ENCODE measurements at places on chromosomes 7 and 10.

DNA sequence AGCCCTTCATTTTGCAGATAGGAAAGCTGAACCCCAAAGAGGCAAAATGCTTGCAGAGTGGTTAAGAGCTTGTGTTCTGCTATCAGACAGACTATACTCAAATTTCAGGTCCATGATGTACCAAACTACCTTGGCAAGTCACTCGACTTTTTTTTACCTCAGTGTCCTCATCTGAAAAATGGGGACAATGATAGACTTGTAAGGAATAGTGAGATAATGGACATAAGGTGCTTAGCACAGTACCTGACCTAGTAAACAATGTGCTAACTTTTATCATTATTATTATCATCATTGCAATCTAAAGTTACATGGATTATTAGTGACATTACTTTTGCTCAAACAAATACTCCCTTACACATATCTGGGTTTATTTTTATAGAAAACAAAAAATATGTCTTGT lies 79.4 kb upstream of the ARID5B start:
- DNase-seq, result no peak

GRCh38 chr10:3758491-3758970 lies 26.5 kb downstream of the KLF6 start:
- no peak for DNase-seq

DNA sequence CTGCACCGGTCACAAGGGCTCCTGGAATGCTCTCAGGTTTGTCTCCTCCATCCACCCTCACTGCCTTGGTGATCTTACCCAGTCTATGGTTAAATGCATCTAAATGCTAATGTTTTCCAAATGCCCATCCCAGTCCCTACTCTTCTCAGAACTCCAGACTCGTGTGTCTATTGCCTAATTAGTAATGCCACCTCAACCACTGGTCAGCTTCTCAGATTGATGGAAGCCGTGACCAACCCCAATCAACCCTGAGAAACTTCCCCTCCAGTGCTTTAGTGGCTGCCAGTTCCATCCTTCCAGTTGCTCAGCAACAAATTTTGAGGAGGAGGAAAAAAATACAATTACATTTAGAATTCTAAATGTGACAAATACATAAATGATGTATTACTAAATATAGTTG lies 18.6 kb downstream of the NUDCD3 start:
- DNase-seq, result no peak

DNA sequence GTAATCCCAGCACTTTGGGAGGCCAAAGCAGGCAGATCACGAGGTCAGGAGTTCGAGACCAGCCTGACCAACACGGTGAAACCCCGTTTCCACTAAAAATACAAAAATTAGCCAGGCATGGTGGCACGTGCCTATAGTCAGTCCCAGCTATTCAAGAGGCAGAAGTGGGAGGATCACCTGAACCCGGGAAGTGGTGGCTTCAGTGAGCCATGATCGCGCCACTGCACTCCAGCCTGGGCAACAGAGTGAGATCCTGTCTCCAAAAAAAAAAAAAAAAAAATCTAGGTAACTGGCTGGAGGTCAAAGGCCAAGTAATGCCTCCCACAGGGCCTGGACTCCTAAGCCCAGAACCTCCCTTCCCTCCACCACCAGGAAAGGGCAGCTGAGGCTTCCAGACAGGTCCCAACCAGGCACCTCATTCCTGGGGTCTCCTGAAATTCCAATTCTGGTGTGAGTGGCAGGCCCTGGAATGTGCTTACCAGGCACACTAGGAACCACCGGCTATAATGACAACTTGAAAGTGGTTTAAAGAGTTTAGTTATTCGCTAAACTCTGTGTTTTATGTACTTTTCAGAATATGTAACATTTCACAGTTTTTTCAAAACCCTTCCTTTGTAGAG lies 86.9 kb upstream of the TNRC18 start:
- no peak for DNase-seq

DNA sequence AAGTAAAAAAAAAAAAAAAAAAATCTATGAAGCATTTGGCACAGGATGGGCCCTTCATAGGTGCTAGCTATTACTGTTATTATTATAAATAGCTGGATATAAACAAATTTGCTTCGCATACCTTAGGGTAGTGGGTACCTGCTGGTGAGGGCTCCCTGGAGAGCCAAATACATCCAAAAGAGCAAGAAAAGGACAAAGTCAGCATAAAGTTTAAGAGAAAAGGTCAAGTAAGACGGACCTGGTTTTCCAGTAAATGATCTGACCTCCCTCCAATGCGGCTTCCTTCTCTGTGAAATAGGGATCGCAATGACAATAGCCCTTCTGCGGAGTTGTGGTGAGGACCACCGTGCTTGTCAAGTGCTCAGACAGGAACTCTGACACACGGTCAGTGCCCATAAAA lies 214.5 kb downstream of the SNX10 start:
- no peak for DNase-seq

- DNase-seq, result no peak
Observed at GRCh38 chr10:10892290-10892875, 125.3 kb upstream of the CELF2 start.

DNA sequence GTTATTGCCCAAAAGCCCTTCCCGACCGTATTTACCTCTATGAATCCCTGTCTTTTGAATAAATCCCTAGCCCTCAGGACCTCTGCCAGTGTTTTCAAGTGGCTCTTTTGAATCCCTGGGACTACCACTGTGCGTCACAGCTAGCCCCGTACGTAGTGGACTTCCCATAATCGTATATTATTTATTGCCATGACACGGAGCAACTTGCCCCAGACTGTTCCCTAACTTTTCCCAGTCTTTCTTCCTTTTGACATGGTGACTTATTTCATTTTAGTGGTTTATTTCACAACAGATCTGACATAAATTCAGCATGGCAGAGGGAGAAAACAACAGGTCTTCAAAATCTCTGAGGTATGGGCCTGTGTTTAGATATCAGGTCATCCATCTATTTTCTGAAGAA lies 318.6 kb upstream of the KLF6 start:
- DNase-seq, result no peak

DNA sequence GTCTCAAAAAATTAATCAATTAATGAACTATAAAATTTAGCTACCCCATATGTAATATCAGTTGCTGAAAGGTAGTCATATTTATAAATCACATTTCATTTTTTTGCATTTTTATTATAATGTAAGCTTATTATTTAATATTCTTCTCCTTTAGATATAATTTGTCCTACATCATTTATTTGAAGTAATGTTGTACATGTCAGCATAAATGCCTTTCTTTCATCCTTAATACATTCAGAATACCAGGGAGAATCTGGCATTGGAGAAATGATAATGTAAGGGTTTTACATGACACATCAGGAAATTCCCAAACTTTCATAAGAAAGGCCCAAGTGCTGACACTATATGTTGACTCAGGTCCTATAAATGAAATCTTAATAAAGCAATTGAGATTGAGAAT lies 742.1 kb downstream of the CNTNAP2 start:
- no peak for DNase-seq

GRCh38 chr7:100466653-100467605 lies 2.9 kb upstream of the SPACDR start:
- DNase-seq, result no peak

DNA sequence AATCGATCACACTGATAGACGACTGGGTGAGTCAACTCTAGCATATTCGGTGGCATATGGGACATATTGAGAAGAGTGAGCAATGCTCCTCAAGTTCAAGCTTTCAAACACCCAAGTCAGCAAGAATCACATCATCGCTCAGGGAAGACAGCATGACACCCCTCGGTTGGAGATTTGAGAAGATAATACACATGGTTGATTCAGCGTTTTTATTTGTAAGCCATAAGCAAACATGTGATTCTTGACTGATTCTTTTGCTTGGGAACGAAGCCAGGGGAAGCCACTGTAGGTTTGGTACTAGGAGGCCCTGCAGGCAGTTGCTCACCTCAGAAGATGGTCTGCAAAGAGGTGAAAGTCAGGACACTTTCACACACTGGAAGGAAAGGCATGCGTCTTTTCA lies 12.6 kb downstream of the UCMA start:
- peak; percentile 3 for DNase-seq

DNA sequence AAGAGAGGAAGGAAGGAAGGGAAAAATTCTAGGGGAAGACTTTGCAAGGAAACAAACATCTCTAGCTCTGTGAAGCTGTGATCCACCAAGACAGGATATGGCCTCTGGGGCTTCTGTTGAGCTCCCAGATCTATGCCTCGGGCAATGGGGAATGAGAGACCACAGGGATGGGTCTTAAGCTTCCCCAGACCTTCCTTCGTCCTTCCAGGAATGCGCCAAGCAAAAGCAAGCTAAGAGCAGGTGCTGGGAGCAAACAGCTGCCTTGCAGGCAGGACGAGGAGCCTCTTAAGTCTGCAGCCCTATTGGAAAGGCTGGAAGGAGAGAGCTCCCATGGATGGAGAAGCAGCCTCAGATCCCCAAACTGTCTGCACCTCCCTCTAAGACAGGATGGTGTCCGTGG lies 21.9 kb upstream of the ELN start:
- DNase-seq, result no peak

GRCh38 chr7:107150375-107151073 lies 18.3 kb upstream of the HBP1 start:
- peak; percentile 88 for DNase-seq

DNA sequence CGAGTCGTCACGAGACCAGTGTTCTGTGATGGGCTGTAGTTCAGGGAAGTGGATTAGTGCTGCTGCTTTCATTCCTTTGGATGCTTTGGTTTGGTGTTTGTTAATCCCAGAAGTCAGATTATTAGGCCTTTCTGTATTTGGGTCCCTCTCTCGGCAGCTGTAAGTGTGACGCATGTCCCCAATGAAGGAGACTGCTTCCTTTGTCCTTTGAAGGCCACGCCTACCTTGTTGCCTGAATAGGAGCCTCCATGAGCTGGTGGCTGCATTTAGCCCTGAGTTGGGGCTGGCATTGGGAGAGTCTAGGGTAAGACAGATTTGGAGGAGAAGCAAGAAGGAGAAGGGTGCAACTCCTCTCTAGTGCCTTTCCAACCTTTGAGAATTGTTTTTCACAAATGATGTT lies 34.5 kb downstream of the DOCK1 start:
- DNase-seq, result no peak

GRCh38 chr10:95289921-95290421 lies 832 bp downstream of the PDLIM1 start:
- DNase-seq, result no peak

- DNase-seq, result peak; percentile 66
Observed at GRCh38 chr10:47031901-47032465, 120.8 kb downstream of the PTPN20 start.

- no peak for DNase-seq
Observed at GRCh38 chr10:76009531-76009930, 578.1 kb downstream of the LRMDA start.

DNA sequence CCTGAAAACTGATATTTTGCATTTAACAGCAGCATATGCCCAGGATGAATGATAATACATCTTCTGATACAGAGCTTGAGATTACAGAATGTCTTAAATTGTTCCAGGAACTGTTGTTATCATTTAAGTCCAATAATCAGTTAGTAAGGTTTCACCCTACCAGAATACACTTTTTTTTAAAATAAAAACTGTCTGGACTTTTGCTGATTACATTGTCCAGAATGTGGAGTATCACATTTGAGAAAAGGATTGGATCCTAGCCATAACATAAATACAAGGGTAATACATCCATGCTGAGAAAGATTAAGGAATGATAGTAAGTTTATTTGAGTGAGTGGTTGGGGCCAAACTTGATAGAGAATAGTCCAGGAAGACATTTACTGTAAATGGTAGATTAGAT lies 71.0 kb downstream of the SEPTIN7 start:
- DNase-seq, result no peak

- DNase-seq, result peak; percentile 42
Observed at GRCh38 chr10:125157505-125157904, 2.9 kb downstream of the CTBP2 start.

DNA sequence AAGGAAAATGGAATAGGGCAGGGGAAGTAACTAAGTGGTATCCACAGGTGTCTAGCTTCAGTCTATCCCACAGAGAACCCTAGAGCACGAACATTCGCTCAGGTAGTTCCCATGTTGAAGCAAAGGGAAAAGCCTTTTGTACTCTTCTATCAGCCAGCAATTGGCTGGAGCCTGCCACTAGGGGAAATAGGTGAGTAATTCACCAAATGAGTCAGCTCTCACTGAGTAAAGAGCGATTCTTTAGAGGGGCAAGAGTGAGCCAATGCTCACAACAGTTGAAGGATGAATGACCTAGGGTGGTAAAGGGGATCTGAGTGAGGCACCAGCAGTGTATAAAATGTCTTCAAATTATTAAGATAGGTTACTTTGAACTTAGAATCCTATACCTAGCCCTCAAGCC lies 94.1 kb upstream of the ZNF800 start:
- no peak for DNase-seq

DNA sequence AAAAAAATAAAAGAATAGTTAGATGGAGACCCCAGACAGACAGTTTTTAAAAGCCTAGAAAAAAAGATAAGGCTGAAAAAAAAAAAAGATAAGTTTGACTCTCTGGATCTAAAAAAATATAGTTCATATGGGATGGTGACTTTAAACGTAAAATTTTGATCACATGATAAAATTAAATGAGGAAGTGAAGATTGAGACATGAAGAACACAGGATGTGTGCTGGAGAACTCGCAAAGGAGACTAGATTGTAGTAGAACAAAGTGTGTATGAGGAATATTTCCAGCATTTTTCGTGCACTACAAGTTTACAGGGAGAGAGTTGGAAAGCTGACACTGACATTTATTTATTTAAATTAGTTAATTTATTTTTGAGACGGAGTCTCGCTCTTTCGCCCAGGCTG lies 286.4 kb downstream of the PRPF18 start:
- DNase-seq, result no peak

- no peak for DNase-seq
Observed at GRCh38 chr7:105278973-105279687, 109.6 kb downstream of the SRPK2 start.

DNA sequence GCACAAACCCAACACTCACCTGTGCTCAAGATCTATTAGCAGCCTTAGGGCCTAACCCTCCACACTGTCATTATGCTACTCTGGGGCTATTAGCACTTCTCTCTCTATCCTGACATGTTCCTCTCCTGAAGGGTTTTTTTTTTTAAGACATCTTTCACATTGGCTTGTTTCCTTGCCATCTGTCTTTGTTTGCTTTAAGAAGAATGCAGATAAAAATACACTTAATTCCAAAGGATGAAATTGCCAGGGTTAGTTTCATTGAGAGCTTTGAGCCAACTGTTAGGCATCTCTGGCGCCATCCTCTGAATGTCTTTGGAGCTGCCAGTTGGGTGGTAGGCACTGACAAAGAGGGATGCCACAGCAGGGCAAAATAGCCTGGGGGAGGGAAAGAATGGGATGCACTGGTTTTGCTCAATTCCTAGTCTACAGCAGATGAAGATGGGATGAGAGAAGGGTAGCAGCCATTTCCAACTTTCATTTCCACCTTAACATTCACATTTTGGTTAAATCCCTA lies 399.2 kb downstream of the SORCS1 start:
- DNase-seq, result no peak
